ENCODE measurements at places on chromosomes 5 and 9.
A peak's percentile ranks its signal among the peaks of the same experiment; 100 is the strongest.

GRCh38 chr9:87350915-87351314, 146.8 kb upstream of the DAPK1 start:
- DNase-seq, result no peak

DNA sequence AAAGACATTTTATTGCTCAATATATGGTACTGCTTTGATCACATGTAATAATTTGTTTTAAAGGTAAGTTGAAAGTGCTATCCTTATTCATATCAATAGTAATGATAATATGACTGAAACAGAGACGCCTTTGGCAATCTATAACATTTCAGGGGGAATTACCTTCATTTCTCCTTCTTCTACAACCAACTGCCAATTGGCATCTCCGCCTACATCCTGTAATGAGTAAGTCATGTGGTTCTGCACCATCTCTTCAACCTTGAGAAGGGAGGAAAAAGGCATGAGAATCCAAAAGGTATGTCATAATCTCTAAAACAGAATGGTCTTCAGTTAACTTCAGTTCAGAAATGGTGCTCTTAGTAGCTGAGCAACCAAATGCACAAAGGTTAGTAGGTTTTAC, 52.4 kb downstream of the HMGCR start:
- no peak for DNase-seq

- no peak for DNase-seq
Measured at GRCh38 chr5:177306674-177307543, 3.3 kb downstream of the PRELID1 start.

DNA sequence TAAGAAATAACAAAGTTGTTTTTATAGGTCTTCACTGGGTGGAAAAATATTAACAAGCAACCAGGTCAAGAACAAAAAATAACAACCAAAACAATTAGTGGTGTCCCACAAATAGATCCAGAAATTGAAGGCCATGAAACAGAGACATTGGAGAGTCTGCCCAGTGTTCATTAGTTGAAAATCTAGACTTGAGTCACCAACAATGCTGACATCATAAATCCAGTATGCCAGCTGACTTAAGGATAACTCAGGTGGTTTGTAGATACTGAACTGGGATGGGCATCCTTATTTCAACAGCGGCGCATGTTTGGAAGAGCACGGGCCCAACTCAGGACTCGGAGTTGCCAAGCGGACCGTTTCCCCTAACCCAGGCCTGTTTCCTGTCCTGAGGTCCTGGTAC, 80.7 kb upstream of the TNFAIP8 start:
- no peak for DNase-seq

GRCh38 chr5:1659100-1659981, 135.6 kb upstream of the LPCAT1 start:
- no peak for DNase-seq

DNA sequence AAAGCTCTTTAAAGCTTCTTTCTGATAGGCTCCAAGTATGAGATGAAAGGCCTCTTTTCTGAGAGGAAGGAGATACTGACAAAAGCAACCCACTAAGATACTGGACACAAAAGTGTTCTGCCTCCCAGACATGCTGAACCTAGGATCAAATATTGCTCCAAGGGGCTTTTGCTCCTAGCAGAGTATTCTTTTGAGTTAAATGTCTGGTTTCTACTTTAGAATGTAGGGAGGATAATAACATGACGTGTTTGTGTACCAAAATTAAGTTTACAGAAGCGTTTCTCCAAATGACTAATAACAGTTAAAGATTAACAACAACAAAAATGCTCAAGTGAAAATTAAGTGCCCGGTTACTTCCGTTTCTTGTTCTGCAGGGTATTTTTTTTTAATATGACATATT, 2293.3 kb upstream of the C9orf72 start:
- no peak for DNase-seq

DNA sequence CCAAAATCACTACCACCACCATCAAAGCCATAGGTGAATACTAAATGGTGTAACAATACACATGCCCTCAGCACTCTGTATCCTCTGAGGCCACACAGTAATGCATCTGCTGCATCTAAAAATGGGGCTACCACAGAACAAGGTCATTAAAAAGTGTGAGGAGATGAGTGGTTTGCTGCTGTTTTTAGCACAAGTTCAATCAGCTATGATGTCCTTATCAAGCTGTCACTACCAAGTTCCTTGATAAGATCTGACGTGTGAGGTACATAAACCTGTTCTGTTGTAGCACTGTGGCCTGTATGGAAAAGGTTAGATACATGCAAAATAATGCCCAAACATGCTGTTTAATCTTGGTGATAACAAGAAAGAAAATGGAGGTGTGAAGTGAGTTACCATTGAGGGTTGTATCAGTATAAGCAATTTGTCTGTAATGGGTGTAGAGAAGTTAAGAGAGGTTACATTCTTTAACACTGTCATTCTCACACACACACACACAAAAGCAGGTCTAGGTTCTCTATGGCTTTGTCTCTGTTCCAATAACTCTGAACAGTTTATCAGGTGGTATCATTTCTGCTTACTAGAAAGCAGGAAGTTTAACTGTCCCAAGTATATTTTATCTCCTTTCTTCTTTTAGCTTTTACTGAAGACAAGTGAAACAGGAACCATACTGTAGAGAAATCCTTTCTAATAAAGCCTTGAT, 252.9 kb downstream of the CWC27 start:
- no peak for DNase-seq

DNA sequence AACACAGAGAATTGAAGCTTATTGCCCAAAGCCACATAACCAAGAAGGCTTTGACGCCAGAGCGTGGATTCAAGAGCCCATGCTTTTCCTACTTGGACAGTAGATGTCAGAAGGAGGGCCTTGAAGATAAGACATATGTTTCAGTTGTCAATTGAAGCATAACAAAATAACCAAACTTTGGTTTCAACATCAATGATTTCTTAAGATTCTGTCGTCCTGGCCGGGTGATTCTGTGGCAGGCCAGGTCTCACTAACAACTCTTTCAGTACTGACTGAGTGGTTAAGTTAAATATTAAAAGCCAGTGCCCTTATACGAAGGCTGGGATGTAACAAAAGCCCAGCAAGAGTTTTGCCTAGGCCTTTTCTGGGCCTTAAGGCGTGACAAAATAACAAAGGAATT, 94.0 kb downstream of the RCL1 start:
- no peak for DNase-seq

DNA sequence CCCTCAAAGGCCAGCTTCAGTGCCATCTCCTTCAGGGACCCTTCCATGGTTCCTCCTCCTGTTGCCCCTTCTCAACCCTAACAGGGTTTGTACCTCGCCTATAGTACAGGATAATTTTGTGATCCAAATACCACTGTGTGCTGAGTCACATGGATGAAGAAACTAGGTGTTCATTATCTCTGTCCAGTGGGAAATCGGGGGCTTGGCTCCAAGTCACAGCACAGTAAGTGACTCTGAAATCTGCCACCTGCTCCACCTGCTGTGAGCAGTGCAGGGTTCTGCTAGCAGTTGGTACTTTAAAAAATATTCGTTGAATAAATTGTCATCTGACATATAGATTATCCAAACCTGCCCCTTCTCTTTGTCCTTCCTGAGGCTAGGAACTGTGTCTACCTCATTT, 123.2 kb upstream of the OTULINL start:
- DNase-seq, result peak; percentile 72

GRCh38 chr5:15079566-15079965, 208.0 kb upstream of the ANKH start:
- no peak for DNase-seq

DNA sequence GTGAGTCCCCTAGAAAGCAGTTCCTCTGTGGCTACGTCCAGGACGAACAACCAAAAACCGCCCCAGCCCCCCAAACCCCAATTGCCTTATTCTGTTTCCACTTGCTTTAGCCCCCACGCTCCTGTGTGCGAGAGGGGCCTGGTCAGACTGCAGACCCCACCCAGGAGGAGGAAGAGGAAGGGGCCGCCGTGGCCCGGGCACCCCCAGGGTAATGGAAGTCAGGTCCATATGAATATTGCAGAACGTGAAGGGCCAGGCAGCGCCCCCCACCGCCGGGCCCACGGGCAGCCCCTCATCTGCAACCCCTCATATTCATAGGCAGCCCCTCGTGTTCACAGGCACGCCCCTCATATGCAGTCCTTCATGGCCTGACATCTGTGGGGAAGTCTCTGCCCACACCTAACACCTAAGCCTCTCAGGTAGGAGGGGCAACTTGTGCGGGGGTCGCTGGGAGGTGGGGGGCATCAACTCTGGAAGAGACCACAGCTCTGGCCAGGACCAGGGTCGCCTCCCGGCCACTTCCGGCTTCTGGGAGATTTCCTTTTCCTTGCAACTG, 37.7 kb upstream of the PLEKHG4B start:
- no peak for DNase-seq

- no peak for DNase-seq
Measured at GRCh38 chr5:127846884-127847283, 143.7 kb downstream of the CCDC192 start.

DNA sequence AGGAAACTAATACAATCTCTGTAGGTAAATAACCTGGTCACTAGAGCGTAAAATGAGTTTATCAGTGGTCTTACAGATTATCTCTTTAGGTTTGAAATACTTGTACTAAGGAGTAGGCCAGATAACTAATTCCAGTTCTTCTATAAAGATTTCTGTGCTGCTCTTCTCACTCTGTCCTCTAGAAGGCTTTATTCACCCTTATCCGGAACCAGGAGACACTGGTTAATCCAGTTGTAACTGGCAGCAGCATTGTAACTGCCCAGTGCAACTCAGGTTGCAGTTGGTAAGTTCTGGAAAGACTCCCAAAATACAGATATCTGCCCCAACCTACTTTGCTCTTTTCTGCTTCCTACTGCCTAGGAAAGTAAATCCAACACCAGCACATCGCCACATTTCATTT, 19.8 kb downstream of the C5orf22 start:
- no peak for DNase-seq

GRCh38 chr5:83844449-83845068, 123.9 kb upstream of the HAPLN1 start:
- no peak for DNase-seq

GRCh38 chr5:33409435-33410170, 31.2 kb upstream of the TARS1 start:
- DNase-seq, result no peak

DNA sequence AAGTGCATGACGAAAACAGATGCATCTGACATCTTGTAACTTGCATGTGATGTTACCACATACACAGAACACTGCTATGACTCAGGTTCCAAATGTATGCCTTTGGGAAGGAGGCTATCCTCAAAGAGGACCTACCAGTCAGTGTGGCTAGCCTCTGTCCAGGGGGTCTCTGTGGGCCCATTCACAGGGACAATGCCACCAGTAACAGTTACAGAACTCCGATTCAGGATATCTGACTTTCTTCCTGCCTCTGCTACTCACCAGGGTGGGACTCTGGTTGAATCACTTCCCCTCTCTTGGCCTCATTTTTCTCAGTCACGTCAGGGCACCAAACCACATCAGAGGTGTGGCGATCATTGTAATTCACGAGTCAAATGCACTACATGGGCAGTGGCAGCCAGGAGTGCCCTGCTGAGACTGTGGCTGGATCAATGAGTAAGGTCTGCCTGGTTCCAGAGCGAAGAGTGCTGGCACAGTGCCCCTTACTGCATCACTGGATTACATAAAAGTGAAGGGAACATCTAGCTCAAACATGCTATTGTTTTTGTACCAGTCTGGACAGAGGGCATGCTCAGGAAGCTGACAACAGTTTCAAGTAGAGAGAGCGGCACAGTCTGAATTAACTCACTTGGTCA, 13.2 kb downstream of the ATOX1 start:
- DNase-seq, result no peak

DNA sequence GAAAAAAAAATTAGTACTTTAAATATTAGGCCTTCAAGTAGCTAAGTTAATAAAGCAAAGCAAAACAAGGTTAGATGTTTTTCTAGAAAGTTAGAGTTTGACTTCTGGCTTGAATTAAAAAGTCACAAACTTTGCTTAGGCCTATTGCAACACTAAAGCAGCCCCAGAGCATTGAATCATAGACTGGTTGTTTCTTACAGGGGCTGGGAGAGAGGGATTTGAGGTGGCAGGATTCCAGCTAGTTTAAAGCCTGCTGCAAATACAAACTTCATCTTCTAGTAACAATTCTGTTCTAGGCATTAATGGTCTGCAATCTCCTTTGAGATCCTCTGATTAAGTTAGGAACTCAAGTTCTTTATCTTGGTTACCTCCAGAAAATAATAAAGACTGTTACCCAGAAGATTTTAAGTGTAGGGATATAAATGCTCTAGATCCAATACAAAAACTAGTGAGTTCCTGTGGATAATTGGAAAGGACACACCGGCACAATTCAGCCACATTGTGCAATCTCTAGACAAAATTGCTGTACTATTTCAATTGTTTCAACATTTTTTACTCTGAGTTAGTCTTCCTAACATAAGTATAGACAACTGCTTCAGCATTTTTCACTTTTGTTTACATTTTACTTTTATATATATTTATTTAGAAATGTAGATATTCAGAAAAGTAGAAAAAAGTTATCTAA, 12.6 kb downstream of the OR13C5 start:
- no peak for DNase-seq

GRCh38 chr5:160423099-160423498, 1.4 kb downstream of the PTTG1 start:
- peak; percentile 75 for DNase-seq

DNA sequence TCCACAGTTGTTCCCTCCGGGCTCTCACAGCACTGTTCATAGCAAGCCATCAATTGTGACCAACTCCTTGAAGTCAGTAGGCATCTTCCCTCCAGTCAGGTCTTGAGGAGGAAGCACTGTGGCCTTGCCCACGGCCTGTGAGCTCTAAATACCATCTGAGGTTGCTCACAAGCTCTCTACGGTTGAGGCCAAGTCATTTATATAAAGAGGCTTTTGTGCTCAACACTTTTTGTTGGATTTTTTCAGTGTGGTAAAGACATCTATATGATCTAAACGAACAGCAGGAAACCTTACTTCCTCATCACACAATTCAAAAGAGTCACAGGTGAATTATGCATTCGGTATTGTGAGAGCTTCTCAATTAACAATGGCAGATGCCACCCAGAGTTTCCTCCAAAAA, 97.3 kb downstream of the ZNF462 start:
- DNase-seq, result no peak

GRCh38 chr9:22588918-22589317, 142.3 kb downstream of the DMRTA1 start:
- DNase-seq, result no peak

GRCh38 chr5:130994496-130995253, 170.4 kb downstream of the HINT1 start:
- DNase-seq, result no peak

- no peak for DNase-seq
Measured at GRCh38 chr5:112109331-112110007, 309.6 kb downstream of the EPB41L4A start.

- no peak for DNase-seq
Measured at GRCh38 chr9:73073337-73074175, 78.1 kb upstream of the ANXA1 start.

DNA sequence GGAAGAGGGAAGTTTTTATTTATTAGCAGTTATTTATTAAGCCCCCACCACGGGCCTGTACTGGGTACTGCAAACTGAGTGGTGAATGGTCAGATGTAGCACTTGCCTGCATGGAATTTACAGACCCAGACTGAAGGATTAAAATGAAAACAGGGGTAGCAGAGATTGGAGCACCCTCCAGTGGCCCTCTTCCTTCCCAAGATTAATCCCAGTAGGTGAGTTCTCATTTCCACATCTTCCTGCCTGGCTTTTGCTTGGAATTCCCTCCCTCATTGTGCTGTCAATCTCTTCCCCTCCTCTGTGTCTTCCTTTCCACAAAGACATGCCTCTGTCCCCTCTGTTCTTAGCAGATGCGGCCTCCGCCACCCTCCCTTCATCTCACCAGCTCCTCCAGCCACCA, 39.2 kb downstream of the MVB12B start:
- DNase-seq, result no peak
